Fibroblast of the conjunctiva (primary cell): ENCODE measurements at places on chromosomes 1 and 21.

DNA sequence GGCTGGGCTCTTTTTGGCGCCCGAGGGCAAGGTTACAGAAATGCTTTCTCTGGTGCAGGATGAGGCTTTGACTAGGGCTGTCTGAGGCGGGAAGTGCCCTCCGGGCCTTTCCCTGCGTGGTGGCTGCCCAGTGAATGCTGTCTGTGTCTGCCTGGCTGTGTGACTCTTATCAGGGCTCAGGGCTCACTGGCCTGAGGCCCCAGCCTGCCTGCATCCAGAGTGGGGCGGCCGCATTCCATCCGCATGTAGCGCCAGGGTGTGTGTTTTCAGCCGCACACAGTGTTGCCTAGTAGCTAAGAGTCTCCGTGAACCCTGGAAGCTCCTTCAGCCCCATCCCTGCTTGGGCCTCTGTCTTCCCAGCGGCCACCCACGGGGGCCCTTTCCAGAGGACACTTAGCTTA, 59.1 kb downstream of the FAAP20 start:
- DNase-seq: peak; percentile 47

- DNase-seq: no peak
Observed at GRCh38 chr1:201721082-201722049, 107.6 kb upstream of the IPO9 start.

DNA sequence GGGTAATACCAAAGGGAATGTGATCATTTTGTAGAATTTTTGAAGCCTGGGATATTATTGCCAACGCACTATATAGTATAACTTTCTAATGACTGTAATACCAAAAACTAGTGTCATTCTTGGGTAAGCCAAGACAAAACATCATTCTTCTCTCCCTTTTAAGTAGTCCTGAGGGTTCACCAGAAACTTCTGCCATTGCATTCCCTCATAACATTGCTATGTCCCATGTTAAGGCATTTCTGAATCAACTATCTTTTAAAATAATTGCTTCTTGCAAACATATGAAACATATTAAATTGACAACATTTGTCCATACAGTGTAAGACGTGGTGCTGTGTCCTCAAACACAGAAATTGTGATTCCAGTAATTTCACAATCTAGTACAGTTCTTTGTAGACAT, 29.9 kb upstream of the C1orf21 start:
- DNase-seq: no peak

- DNase-seq: no peak
Observed at GRCh38 chr1:6686294-6686693, 15.3 kb downstream of the DNAJC11 start.

DNA sequence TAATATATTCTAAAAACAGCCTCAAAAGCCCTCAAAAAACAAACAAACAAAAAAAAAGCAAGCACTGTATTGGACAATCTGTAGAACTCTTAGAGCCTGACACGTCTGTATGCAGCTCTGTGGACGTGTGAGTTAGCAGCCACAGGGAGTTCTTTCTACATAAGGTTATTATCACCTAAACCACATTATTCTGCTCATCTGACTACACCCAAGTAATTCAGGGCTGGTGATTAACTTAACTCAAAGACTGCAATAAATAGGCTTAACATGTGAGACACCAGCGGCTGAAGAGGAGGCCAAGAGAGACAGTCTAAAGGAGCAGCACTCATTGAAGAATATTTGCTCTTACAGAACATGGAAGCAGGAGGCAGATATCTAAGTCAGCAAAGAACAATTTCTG, 316.0 kb downstream of the VAV3 start:
- DNase-seq: no peak

DNA sequence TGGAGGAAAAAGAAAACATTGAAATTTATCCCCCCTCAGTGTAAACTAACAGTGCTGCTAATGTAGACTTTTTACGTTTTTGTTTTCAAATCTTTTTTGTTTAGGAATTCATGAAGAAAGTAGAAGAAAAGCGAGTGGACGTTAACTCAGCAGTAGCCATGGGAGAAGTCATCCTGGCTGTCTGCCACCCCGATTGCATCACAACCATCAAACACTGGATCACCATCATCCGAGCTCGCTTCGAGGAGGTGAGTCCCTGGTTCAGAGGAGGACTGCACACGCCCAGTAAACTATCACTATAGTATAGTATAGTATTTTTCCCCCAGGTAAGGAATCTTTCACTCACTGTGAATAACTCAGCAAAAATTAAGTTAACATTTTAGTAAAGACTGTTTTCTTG, 37.8 kb upstream of the BMP8A start:
- peak; percentile 20 for DNase-seq

- no peak for DNase-seq
Observed at GRCh38 chr1:191901651-191902050, 256.6 kb upstream of the RGS18 start.

DNA sequence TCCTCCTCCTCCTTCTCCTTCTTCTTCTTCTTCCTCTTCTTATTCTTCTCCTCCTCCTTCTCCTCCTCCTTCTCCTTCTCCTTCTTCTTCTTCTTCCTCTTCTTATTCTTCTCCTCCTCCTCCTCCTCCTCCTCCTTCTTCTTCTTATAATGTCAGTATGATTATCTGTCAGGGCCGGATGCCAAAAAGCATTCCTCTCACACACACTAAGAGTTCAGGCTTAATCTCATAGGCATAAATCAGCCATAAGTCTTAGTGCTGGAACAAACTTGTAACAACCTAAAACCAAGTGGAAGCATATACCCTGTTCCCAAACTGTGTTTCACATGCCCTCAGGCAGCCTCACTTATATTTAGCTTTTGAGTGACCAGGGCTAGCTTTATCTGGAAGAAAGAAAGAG, 240.3 kb downstream of the LMX1A start:
- DNase-seq: no peak

- DNase-seq: no peak
Observed at GRCh38 chr1:217553949-217554509, 76.9 kb downstream of the GPATCH2 start.

DNA sequence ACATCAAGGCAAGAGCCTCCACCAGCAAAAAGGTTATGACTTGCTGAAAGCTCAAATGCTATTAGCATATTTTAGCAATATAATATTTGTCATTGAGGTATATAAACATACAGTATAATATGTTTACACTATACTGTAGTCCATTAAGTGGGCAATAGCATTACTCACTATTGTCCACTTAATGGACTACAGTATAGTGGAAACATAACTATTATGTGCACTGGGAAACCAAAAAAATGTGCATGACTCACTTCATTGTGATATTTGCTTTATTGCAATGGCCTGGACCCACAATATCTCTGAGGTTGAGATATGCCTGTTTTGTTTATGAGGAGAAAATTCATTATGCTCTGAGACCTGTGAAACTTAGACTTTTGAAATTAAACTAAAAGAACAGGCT, 300.0 kb downstream of the BARHL2 start:
- no peak for DNase-seq

GRCh38 chr21:45295576-45296365, 8.1 kb upstream of the POFUT2 start:
- no peak for DNase-seq

DNA sequence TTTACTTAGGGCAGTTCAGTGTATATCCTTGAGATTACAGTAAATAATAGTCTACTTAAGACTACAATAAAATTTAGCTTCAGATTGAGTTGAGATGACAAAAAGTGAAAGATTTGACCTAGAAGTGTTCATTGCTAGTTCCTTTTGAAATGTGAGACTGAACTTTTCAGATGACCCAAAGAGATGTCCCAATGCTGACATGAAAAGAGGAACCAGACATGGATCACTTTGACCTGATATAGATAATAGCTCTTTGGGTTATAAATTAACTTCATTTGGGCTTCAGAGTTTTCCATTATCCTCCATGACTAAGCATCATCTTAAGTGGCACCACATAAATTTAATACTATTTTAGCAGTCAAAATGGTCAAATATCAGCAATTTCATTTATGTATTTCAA, 25.7 kb upstream of the OR10J5 start:
- no peak for DNase-seq

GRCh38 chr1:163875200-163875926, 553.6 kb downstream of the NUF2 start:
- DNase-seq: peak; percentile 93

GRCh38 chr1:215777370-215777925, 210.3 kb downstream of the KCTD3 start:
- DNase-seq: no peak

DNA sequence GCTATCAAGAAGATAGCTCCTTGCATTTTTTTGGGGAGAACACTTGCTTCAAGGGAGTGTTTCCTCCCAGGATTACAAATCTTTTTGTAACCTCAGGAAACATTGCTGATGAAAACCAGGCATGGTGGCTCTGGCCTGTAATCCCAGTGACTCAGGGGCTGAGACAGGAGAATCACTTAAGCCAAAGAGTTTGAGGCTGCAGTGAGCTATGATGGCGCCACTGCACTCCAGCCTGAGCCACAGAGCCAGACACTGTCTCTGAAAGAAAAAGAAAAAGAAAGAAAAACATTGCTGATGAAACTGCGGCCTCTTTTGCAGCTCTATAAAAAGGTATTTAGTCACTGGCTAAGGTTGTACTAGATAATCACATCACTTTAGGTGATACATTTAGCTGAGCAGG, 7.3 kb downstream of the RNU1-2 start:
- DNase-seq: peak; percentile 52

DNA sequence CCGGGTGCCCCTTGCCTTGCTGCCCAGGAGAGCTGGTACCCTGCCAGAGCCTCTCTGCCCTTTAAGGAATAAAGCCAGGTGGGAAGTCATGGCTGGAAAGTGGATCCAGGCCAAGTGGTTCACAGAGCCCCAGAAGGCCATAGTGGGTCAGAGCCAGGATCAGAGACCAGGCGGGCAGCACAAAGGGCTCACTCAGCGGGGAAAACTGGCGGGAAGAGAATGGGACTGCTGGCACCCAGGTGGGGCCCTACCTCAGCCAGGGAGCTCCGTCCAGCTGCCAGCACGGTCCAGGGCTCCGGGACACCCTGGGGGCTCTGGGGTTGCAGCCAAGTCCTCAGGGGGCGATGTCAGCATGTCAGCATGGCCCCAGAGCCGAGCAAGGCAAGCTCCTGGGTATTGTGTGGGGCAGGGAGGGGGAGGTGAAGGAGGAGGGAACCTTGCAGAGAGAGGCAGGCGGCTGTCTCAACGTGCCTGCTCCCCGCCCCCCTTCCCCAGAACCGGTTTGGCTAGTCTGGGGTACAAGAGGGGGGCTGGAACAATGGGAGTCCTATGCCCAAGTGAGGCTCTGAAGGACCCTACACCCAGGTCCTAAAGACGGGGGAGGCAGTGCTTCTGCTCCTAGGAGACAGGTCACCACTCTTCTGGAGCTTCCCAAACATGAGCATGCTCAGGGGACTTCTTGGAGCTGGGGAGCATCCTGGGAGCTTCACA, at the start of gene ARHGEF19:
Gene ARHGEF19, minus strand, starts transcription at position 402 of the 711 bp plus-strand sequence. CDS start 3,598 bp downstream, outside the sequence.
- DNase-seq: no peak

GRCh38 chr1:56069824-56070223, 509.5 kb downstream of the PLPP3 start:
- no peak for DNase-seq

- DNase-seq: no peak
Observed at GRCh38 chr1:109368464-109368863, 29.3 kb downstream of the SORT1 start.

GRCh38 chr21:26554365-26554764, 18.7 kb downstream of the CYYR1 start:
- no peak for DNase-seq

GRCh38 chr1:220239966-220240365, 32.3 kb downstream of the RAB3GAP2 start:
- no peak for DNase-seq

DNA sequence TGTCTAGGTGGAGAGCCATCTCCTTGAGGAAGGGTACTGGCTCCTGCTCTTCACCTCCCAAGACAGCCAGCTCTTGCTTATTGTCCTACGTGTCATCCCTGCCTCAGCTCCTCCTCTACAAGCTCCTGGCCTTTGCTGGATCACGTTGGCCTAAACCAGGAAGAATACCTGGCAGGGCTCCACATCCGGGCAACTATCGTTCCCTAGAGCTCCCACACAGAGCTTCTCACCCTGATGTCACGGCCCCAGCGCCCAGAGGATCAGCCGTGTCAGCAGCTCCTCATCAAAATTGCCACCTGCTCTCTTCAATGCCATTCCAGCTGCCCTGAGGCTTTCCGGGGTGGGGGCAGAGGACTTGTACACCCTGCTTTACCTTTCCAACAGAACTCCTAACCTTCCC, 1.9 kb upstream of the TPM3 start:
- DNase-seq: no peak

DNA sequence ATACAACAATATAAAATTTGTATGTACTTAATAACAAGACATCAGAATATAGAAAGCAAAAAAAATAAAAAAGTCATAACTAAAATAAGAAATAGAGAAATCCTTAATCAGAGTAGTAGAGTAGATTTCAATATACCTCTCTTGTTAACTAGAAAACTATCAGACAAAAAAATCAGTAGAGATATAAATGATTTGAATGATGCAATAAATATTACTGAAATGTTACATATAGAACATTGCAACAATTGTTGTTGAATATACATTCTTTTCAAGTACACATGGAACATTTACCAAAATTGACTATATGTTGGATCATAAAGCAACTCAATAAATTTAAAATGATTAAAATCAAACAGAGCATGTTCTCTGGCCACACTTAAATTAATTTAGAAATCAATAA, 31.9 kb upstream of the ADAR start:
- no peak for DNase-seq

- peak; percentile 72 for DNase-seq
Observed at GRCh38 chr21:45439161-45439872, 34.4 kb downstream of the COL18A1 start.

DNA sequence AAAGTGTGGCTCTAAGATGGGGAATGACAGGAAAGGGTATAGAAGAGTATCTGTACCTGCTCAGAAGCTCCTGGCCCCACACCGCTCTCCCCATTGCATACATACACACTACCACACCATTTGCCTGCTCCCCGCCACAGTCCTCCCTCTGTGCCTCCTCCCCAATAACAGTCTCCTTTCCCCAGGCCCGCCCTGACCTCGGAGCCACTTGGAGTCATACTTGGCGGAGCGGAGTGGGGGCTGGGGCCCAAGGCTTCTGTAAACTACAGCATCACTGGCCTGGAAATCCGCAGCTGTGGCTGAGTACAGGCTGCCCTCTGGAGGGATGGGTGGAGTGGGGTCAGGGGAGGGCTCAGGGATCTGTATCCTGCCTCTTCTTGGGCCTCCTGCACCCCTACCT, 8.6 kb downstream of the SEMA6C start:
- DNase-seq: no peak

DNA sequence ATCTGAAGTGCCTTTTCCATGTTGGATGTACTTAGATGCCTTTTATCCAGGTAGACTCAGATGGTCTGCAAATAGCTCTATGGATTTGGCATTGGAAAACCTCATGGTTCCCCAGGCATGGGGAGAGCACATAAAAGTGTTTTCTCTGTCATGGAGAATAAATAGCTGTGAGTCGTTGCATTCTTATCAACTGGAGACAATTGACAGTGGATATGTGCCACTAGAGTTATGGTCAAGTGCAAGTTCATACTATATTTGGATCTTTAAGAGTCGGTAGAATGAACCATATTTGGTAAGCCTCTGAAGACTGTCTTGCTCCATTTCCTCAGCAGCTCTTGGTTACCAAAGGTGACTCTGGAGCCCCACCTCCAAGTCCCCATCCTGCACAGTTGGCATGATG, 83.7 kb downstream of the ROR1 start:
- DNase-seq: no peak
